ENCODE measurements at places on chromosomes 16 and 17.

GRCh38 chr17:66172691-66173223 lies 19.2 kb downstream of the CEP112 start:
- DNase-seq, result no peak

DNA sequence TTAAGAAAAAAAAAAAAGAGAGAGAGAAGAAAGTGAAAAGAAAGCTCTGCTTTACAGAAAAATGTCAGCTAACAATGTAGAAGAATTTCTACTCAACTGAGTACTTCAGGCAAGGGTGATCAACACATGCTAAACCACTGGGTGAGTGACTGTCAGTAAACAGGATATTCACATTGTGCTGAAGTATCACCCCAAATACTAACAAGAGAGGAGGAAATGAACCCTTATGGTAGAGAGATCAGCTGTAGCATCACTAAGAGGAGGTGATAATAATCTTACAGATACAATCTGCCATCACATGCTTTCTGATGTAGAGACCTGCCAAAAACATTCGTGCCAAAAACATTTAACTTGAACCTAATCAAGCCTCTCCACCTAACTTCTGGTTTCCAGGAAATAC lies 30.7 kb upstream of the ICAM2 start:
- DNase-seq, result no peak

DNA sequence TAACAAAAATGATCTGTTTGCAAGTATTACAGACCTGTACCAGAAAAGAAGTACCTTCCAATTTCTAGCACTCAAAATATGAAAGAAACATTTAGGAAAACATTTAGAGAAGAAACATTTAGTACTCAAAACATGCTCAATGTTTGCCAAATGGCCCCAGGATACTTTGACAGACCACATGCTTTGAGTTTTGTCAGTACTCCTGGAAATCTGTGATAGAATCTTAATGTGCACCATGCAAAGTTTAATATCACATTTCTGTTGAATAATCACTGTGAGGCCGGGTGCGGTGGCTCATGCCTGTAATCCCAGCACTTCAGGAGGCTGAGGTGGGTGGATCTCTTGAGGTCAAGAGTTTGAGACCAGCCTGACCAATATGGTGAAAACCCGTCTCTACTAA lies 8.5 kb upstream of the ZC3H7A start:
- DNase-seq, result no peak

DNA sequence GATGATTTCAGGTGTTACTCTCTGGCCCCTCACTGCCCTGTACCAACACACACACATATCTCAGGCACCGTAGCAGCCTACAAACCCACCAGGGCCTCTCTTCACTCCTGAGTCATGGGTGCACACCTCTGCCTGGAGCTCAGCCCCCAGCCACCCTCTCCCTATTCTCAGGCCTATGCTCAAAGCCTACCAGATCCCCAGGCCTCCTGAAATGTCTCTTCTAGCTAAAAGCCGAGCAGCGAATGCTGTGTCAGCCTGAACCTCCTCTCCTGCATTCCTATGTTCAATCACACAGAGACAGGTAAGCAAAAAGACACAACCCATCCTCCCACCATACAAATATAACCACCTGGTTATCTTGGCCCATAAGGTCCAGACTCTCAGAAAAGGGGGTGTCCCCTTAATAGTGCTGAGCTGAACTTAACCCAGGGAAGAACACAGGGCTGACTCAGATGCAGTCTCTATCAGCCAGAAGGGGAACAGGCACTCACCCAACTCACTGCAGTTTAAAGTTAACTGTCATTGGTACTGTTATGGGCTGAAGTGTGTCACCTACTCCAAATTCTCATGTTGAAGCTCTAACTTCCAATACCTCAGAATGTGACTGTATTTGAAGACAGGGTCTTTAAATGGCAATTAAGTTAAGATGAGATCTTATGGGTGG lies 62.0 kb upstream of the TEKT3 start:
- no peak for DNase-seq

- no peak for DNase-seq
Measured at GRCh38 chr17:69187294-69187693, 41.3 kb downstream of the ABCA10 start.

All from skeletal muscle cell (primary cell).